ENCODE measurements at places on chromosomes 7 and 10. TPM values are rescaled to one million over a fixed set of nuclear protein-coding genes. Genes with fewer than 3 reads are reported as not detected.

The FGFR2 gene
- 22.6 TPM for total RNA-seq

The GNG11 gene
- total RNA-seq = 1.6 TPM

The HOXA7 gene
- not detected for total RNA-seq

The SLC39A12 gene
- 0.08 TPM for total RNA-seq

The SPDYE6 gene
- not detected for total RNA-seq

The CH25H gene
- 0.10 TPM for total RNA-seq

The ITPRID1 gene
- total RNA-seq = not detected

The CALML5 gene
- total RNA-seq = not detected

The RNF32 gene
- total RNA-seq = 1.0 TPM

The RSPH10B2 gene
- total RNA-seq = not detected

- DNase-seq = no peak
Measured at GRCh38 chr10:114962441-114962840, 24.4 kb downstream of the TRUB1 start.

- peak; percentile 46 for DNase-seq
Measured at GRCh38 chr7:92135052-92135889, 994 bp upstream of the CYP51A1 start.

GRCh38 chr10:79417731-79418130 lies 27.7 kb downstream of the ZCCHC24 start:
- no peak for DNase-seq

GRCh38 chr7:5712566-5712965 lies 68.9 kb downstream of the RNF216 start:
- no peak for DNase-seq

GRCh38 chr7:25996006-25996408 lies 156.0 kb upstream of the NFE2L3 start:
- no peak for DNase-seq

GRCh38 chr10:12875100-12875499 lies 126.4 kb downstream of the CCDC3 start:
- peak; percentile 69 for DNase-seq

GRCh38 chr10:100831742-100832141 lies 81.0 kb upstream of the SLF2 start:
- DNase-seq = no peak

- no peak for DNase-seq
Measured at GRCh38 chr10:66941491-66941890, 15.7 kb downstream of the LRRTM3 start.

DNA sequence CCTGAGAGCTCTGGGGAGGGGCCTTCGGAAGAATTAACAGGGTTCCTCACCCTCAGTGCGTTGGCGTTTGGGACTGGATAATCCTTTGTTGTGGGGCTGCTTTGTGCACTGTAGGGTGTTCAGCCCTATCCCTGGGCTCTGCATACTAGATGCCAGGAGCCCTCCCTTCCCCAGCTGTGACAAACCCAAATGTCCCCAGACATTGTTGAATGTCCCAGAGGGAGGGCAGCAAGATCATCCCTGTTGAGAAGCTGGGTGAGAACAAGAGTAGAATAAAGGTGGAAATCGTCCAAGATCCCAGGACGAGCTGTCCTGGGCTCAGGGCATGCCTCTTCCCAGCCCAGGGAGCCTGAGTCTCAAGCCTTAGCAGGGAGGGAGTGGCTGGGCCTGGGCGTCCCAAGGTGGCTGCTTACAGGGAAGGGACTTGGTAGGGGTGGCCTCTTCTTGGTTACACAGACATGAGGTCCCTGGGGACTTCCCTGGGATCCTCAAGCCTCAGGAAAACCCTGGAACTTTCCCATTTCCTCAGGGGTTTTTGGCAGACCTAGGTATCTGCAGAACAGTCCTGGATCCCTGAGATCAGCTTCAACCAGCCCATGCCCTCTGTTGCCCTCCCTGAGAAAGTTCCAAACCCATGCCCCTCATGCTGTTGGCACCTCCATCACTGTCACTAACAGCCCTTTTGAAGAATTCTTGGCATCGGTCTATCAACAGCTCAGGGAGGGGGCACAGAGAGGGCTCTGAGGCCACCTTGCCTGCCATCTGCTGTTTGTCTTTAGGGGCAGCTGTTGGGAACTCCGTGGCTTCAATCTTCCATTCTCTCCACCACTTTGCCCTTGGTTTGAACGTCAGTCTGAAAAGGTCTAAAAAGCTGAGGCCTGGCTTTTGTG lies 53.7 kb downstream of the GOLGA7B start:
- no peak for DNase-seq

DNA sequence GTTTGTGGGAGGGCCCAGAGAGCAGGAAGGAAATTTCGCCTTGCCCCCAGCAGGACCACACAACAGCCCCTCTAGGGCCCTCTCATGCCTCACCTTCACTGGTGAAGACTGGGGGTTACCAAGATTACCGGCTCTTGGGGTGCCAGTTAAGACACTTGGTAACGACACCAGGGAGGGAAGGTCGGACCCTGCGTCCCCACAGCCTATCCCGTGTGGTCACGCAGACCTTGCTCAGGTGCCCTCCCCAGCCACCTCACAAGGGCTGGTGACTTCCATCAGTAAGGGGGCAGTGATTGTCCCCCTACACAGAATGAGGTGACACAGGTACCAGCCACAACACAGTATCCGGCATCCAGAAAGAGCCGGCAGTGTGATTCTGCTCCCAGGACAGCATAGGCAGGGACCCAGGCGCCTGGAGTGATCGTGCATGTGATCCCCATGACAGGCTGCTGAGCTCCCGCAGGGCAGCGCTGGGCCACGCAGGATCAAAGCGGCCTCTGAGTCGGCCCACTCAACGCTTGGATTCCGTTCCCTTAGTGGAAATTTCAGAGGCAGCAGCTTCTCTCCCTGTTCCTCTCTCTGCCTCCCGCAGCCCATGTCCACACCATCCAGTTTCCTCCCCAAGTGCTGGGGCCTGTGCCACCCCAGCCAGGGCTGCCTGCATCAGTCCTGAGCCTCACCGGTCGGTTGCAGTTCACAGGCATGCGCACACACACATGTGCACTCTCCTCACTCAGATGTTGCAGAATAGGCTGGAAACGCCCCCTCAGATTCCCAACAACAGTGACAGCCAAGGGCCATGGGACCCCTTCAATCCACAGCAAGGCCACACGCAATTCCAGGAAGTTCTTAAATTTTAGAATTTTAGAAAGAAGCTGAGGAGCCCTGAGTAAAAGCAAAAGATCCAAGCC lies 35.8 kb downstream of the CAMK2B start:
- peak; percentile 40 for DNase-seq

- no peak for DNase-seq
Measured at GRCh38 chr10:68955355-68955831, 577 bp upstream of the DDX21 start.

- no peak for DNase-seq
Measured at GRCh38 chr10:7297094-7297493, 113.7 kb downstream of the SFMBT2 start.

DNA sequence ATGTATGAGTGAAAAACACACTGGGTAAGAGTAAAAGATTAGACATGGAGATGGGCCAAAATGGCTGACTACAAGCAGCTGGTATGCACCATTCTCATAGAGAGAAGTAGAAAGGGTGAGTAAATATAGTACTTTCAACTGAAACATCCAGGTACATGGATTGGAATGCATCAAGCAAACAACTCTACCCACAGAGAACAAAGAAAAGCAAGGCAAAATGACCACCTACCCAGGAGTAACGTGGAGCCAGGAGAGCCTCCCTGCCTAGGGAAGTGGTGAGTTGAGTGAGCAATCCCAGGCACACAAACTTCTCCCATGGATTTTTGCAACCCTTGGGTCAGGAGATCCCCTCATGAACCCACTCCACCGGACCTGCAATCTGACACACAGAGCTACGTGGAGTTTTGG lies 212.8 kb downstream of the PTN start:
- no peak for DNase-seq

- DNase-seq = peak; percentile 57
Measured at GRCh38 chr7:132400561-132401142, 175.6 kb downstream of the PLXNA4 start.

GRCh38 chr10:89659143-89660131 lies 14.4 kb upstream of the PANK1 start:
- DNase-seq = no peak

- no peak for DNase-seq
Measured at GRCh38 chr7:34090816-34091215, 185.5 kb downstream of the BMPER start.
